ENCODE measurements at places on chromosomes 16 and 17.

DNA sequence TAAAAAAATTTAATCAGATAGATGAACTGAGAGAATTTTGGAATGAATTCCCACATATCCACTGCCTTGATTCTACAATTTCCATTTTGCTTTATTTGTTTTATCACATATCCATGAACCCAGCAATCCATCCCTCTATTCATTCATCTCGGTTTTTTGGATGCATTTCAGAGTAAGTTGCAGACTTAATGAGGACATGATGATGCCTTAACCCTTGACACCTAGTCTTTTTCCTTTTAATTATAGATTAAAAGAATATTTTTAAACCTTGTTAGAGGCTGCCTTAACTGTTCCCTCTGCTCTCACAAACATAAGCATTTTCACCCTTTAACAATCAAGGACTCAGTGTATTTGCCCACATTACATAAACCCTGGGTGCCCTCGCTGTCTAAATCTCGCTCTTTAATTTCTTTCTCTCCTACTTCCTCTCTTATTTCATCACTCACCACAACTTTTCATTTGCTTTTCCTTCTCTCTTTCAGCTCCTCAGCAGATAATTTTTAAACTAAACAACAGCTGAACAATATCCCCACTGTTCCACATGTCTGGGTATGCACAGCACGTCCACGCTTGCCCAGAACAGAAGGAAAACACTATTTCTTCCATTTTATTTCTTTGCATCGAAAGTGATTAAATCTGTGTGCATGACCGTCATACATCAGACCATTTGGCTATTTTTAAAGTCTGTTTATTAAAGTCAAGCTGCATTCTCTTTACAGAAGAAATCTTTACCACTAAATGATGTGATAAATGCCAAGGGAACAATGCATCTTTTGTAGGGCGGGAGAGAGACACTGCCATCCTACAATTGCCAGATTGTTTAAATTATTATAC lies 39.9 kb downstream of the IQCK start:
- no peak for DNase-seq

DNA sequence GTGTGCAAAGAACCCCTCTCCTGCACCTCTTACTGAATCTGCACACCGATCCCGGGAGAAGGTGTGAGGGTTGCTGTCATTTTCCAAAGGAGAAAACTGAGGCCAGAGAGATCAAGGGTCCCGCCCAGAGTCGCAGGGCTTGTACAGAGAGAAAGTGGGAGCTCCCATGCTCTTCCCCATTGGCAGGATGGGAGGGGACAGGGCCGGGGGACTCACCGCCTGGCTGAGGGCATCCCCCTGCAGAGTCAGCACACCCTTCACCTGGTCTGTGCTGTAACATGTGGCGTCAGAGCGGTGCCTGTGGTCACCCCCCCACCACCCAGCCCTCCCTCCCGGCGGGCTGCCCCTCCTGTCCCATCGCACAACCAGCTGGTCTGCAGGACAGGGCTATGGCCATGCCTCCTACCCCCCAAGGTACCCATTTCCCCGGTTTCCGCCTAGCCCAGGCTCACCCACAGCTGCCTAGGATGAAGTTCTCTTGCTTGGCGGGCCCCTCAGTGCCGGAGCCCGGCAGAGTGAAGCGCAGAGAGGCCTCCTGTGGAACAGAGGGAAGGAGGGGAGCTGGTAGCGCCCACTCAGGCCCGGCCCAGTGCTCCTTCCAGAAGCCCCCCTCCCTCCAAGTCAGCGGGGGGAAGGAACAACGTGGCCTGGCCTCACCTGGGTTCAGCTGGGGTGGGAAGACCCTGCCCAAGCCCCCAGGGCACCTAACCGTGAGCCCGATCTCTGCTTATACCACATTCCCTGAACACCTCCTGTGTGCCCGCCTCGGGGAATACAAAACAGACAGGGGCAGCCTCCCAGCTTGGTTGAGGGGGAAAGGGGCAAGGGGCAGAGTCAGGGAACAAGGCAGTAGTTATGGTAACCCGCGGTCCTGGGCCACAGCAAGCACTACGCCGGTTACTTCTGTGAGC lies 1.1 kb downstream of the ROGDI start:
- DNase-seq = no peak

GRCh38 chr17:17849147-17849820 lies 12.5 kb upstream of the SREBF1 start:
- no peak for DNase-seq

GRCh38 chr17:69179227-69179952 lies 37.7 kb upstream of the ABCA6 start:
- DNase-seq = no peak

- no peak for DNase-seq
Measured at GRCh38 chr17:67578142-67578457, 139.6 kb upstream of the NOL11 start.

DNA sequence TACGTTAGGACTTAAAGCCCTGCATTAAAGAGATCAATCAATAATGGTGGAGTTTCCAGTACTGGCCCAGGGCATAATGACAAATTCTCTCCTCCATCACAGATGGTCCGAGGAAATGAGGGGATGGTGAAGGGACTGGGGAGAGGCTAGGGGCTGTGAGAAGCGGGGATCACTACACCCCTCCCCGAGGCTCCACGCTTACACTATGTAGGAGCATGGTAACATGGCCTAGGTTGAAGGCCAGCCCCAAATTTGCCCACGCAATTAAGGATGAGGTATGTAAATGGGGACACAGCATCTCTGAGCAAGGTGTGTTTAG lies 8.0 kb upstream of the AKTIP start:
- no peak for DNase-seq

GRCh38 chr16:84502581-84502980 lies 1.9 kb downstream of the MEAK7 start:
- DNase-seq = no peak

DNA sequence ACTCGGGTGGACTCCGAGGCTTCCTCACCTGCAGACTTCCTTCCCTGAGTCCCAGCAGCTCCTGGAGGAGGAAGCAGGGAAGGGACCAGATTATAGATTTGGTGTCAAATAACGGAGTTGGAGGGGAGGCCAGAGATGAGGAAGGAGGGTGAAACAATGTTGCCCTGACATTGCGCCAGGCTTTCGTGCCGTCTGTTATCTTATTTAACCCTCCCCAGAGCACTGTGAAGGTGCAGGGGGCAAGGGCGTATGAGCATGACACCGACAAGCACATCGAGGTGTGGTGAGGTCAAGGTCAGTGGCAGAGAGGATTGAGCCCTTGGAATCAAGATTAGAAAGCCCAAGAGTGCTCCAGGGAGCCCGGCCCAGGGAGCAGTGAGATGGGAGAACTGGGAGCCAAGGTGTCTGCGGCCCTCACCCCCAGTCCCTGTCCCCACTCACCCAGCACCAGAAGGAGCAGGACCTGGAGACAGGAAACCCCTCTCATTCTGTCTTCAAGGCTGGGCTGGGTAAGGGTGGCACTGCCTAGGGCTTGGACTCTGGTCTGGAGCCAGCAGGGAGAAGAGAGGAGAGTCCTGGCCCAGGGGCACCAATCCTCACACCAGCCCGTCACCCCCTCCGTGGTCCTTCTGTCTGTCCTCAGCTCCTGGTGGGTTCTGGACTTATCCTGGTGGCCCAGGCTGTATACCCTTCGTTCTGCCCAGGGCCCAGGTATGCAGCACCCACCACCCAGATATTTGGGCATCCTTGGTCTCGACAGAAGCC lies 1.1 kb downstream of the PRSS33 start:
- no peak for DNase-seq

GRCh38 chr17:49012769-49013255 lies 15.6 kb downstream of the IGF2BP1 start:
- no peak for DNase-seq

- DNase-seq = peak; percentile 7
Measured at GRCh38 chr16:70520612-70521297, 2.6 kb downstream of the COG4 start.

- DNase-seq = no peak
Measured at GRCh38 chr17:2274414-2274813, 29.2 kb downstream of the SMG6 start.

DNA sequence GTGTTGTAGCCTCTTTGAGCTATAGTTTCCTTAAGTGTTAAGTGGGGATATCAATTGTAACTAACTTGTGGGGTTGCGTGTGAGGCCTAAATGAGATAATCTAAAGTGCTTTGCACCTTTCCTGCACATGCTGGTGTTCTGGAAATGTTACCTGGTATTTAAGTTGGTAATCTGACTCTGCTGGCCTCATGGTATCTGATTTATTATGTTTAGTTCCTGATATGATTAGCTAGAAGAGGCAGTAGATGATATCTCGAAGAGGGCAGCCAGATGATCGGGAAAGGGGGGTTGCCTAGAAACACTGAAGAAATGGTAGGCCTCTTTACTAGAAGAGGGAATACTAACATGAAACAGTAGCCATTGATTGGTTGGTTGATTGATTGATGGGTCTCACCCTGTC lies 65.4 kb upstream of the CLEC18A start:
- DNase-seq = no peak

- DNase-seq = no peak
Measured at GRCh38 chr17:27446569-27447301, 9.5 kb upstream of the KSR1 start.

- no peak for DNase-seq
Measured at GRCh38 chr16:89172528-89173173, 1.1 kb downstream of the CDH15 start.

- DNase-seq = no peak
Measured at GRCh38 chr16:72098936-72099335, 5.3 kb downstream of the DHX38 start.

DNA sequence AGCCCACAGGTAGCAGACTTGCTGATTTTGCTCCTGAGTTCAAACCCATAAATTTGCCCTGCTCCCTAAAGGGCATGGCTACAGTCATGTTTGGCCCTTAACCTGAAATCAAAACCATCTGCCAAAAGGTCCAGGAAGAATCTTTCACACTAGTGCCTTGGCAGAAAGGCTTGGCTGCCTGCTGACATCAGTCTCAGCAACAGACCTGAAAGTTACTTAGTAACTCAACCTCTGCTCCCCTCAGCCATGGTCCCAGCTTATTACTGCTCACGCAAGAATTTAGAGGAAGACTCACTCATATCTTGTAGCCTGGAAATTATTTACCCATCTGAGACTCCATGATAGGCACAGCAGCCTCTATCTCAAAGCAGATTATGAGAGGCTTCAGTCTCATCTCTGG lies 98.0 kb upstream of the KIF2B start:
- DNase-seq = no peak

DNA sequence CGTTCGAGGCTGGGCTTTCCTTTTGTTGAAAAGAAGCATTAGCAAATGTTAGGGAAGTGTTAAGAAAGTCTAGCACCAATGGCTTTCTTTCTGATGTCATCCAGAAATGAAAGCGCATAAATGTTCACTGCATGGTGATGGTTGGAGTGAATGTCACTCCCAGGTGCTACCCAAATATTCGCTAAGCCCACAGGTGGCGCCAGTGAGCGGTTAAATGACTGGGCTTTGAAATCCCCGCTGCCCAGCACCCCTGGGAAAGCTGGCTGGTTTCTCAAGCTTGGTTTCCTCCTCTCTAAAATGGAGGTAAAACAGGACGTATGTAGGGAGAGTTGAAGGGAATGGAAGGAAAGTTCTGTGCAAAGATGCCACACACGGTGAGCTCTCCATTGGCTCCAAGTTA lies 104.4 kb downstream of the IRX5 start:
- DNase-seq = no peak

DNA sequence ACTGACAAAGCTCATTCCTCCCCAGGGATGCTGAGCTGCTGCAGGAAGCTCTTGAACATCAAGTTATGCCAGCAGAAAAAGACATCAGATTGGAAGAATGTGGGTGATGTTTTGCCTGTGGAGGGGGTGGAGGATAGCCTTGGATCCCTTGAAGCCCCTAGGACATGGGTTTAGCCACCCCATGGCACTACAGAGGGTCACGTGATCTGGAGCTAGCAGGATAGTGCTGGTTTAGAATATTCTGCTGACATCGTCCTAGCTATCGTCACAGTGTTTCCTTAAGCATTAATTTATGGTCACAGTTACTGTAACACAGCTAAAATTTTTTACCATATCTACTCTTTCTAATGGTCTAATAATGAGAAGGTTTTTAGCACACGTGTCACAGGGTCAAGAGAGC lies 20.2 kb upstream of the MON1B start:
- no peak for DNase-seq

GRCh38 chr17:83203472-83204221 lies 124.2 kb downstream of the METRNL start:
- no peak for DNase-seq

DNA sequence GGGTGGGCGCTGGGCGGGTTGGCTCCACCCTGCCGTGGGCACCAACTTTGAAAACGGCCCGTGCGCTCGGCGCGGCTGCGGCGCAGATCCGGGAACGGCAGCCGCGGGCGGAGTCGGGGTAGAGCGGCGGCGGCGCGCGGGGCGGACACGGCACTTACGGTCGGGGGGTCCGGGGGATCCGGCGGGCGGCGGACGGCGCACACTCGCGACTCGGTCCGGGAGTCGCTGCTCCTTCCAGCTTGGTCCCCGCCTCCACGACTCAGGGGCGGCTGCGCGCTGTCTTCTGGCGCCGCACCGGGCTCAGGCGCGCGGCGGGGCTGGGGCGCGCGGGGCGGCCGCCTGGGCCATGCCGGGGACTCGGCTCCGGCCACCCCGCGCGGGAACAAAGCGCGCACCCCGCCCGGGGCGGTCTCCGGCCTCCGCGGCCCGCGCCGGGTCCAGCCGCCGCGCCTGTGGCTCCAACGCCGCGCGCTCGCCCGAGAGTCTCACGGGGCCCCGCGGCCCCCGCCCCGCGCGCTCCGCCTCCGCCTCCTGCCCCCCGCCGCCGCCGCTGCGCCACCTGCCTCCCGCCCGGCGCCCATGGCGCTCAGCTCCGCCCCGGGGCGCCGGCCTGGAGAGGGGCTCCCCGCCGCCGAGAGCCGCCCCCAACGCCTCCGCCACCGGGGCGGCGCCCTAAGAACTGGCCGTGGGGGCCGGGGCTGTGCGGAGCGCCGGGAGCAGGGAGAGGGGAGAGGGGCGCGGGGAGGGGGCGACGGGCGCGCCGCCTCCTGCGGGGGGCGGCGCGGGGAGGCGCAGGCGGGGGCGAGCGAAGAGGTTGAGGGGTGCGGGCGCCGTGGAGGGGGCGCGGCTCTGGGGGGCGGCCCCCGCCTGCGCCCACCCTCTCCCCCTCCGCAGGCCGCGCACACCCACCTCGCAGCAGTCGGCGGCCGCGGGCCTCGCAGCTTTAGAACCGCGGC lies 35.9 kb downstream of the CBFA2T3 start:
- DNase-seq = no peak

- DNase-seq = no peak
Measured at GRCh38 chr17:45834471-45835396, 9.9 kb upstream of the SPPL2C start.

- no peak for DNase-seq
Measured at GRCh38 chr16:48194828-48195556, 39.2 kb upstream of the ABCC12 start.

Measured in KG1 (cell line).